A549 treated with Mapracorat at 1 μM for 4 hours (cell line): ENCODE measurements at places on chromosomes 5 and 9. TPM values are rescaled to one million over a fixed set of nuclear protein-coding genes. Genes with fewer than 3 reads are reported as not detected.

Gene PGM5
- total RNA-seq = not detected in 5 replicates

Gene FGF10
- not detected in 5 replicates for total RNA-seq

Gene ELAVL2
- total RNA-seq = not detected in 5 replicates

Gene PDZD2
- 0.10 to 0.76 TPM (median 0.29 TPM) in 5 replicates for total RNA-seq

Gene CCL27
- 0.28 TPM in 1 of 5 replicates, not detected in the others for total RNA-seq

Gene DYNC2I2
- 97.2 to 146 TPM (median 137 TPM) in 5 replicates for total RNA-seq

Gene LRRC14B
- not detected in 5 replicates for total RNA-seq

Gene IL4
- total RNA-seq = not detected in 5 replicates

Gene SLC35D2
- total RNA-seq = 16.9 to 21.9 TPM (median 20.8 TPM) in 5 replicates

Gene DCTN4
- 16.2 to 18.6 TPM (median 18.0 TPM) in 5 replicates for total RNA-seq

Gene KIF12
- 2.0 to 2.6 TPM (median 2.2 TPM) in 5 replicates for total RNA-seq

Gene BAAT
- total RNA-seq = 0.23 to 0.45 TPM (median 0.35 TPM) in 5 replicates

Gene UGT3A1
- total RNA-seq = not detected in 5 replicates

Gene BSPRY
- total RNA-seq = 0.15 TPM in 1 of 5 replicates, not detected in the others

Gene MGAT1
- 68.0 to 90.7 TPM (median 86.9 TPM) in 5 replicates for total RNA-seq

Gene WNK2
- total RNA-seq = 3.4 to 9.3 TPM (median 5.9 TPM) in 5 replicates

Gene TERT
- 1.3 to 3.8 TPM (median 2.6 TPM) in 5 replicates for total RNA-seq

Gene TMEM252
- total RNA-seq = not detected in 5 replicates

Gene ANKRD31
- total RNA-seq = 0.02 to 0.07 TPM (median 0.05 TPM) in 4 of 5 replicates, not detected in the other

Gene MAML1
- 14.5 to 20.9 TPM (median 18.6 TPM) in 5 replicates for total RNA-seq

Gene LRRC19
- not detected in 5 replicates for total RNA-seq

Gene IL7R
- 0.24 to 0.46 TPM (median 0.36 TPM) in 5 replicates for total RNA-seq

Gene ADAMTS16
- 1.3 to 1.6 TPM (median 1.5 TPM) in 5 replicates for total RNA-seq

Gene FAM193B
- total RNA-seq = 25.2 to 32.8 TPM (median 29.0 TPM) in 5 replicates

Gene HTR4
- not detected in 5 replicates for total RNA-seq

Gene TPPP
- 5.5 to 8.3 TPM (median 6.9 TPM) in 5 replicates for total RNA-seq

Gene TSSK1B
- not detected in 5 replicates for total RNA-seq

Gene C1QTNF2
- total RNA-seq = 0.08 to 0.17 TPM (median 0.13 TPM) in 4 of 5 replicates, not detected in the other

Gene MEIKIN
- total RNA-seq = not detected in 5 replicates

Gene IRX4
- 0.20 to 0.45 TPM (median 0.31 TPM) in 5 replicates for total RNA-seq

Gene PCYOX1L
- 1.9 to 3.2 TPM (median 2.6 TPM) in 5 replicates for total RNA-seq

Gene CYLC2
- total RNA-seq = not detected in 5 replicates

Gene SCGB3A2
- not detected in 5 replicates for total RNA-seq
